ENCODE measurements at places on chromosomes 2 and 18.

DNA sequence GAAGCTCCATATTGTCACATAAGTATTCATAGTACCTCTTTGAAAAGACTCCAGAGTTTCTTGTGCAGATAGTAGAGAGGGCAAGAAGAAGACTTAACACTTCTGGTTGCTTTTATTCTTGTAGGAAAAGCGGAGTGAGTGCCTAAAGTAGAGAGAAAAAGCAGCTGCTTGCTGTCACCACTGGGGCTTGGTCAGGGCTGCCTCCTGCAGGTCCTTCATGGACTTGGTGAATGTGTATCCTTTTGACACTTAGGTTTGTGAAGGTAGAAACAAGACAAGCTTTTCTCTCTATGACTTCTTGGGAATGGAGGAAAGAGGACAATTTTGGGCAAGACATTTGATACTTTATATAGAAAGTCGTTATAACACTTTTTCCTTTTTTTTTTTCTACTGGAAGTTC is 312.8 kb upstream of the FANCL start:
- DNase-seq = peak; percentile 4

GRCh38 chr2:10271946-10272345 is 30.8 kb upstream of the HPCAL1 start:
- DNase-seq = no peak

DNA sequence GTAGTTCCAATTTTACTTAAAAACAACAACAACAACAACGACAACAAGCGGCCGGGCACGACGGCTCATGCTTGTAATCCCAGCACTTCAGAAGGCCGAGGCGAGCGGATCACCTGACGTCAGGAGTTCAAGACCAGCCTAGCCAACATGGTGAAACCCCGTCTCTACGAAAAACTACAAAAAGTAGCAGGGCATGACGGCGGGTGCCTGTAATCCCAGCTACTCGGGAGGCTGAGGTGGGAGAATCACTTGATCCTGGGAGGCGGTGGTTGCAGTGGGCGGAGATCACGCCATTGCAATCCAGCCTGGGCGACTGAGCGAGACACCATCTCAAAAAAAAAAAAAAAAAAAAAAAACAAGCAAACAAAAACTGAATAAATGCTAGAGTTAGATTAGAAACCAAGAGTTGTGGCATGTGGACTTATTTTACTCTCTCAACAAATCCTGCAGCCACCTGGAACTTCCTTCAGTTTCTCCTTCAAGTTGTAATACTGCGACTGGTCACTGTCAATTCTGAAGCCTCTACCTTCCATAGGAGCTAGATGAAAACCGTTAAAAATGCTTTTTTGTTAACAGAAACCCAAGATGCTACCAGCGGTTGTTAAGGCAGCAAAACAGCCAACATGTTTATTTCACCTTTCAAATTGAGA is 1.3 kb downstream of the ATP5F1A start:
- DNase-seq = no peak

GRCh38 chr2:128638341-128639119 is 319.9 kb upstream of the HS6ST1 start:
- DNase-seq = no peak

DNA sequence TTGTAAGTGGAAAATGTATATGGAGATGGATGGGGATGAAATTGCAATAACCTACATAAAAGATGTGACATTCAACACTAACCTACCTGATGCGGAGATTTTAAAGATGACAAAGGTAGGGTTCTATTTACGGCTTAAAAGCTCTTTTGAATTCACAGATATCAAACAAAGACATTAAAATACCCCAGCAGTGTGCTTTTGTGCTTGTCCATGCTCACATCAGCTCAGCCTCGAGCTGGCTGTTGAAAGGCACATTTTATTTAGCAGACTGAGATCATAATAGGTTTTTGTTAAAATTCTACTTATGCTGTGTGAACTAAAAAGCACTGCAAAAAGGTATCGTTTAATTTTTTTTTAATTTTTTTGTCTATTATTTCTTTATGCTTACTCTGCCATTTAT is 96.0 kb upstream of the CDCA7 start:
- DNase-seq = no peak

DNA sequence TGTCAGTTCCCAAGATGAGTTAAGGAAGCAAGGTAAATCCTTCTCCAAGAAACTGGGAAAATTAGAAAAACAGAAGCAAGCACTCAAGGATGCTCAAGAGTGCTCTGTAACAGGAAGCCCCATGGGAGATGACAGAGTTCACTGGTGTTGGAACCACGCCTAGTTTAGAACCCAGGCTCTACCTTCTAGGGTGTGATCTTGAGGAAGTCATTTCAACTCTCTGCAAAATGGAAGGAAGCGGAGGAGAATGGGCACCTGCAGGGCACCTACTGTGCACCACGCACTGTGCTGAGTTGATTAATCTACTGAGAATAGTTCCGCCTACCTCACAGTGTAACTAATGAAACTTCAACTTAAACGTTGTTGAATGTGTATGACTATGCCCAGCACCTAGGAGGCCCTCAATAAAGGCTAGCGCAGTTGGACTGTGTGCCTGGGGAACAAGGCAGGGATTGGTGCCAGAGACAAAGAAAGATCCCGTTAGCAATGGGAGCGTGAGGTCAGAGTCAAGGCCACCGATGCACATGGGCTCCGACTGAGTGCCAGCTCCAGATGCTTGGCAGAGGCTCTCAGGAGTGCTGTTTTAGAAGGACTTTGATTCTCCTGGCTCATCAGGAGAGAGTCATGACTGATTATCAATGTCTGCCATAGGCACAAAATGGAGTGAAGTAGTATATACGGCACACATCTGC is 93.7 kb downstream of the MAPK4 start:
- DNase-seq = no peak

GRCh38 chr2:73489053-73489452 is 103.4 kb downstream of the ALMS1 start:
- no peak for DNase-seq

DNA sequence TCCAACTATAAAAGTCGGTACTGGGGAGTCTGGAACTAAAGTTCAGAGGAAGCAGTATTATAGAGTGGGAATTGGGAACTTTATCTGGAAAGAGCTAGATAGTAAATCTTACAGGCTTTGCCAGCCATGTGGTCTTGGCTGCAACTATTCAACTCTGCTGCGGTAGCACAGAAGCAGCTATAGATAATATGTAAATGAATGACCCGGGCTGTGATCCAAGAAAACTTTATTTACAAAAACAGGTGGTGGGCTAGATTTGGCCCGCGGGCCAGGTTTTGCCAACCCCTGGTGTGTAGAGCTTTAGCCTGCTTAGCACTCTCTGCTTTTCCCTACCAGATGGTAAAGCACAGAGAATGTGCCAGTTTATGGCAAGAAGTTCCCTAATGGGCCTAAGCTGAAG is 70.8 kb downstream of the TNP1 start:
- DNase-seq = no peak

DNA sequence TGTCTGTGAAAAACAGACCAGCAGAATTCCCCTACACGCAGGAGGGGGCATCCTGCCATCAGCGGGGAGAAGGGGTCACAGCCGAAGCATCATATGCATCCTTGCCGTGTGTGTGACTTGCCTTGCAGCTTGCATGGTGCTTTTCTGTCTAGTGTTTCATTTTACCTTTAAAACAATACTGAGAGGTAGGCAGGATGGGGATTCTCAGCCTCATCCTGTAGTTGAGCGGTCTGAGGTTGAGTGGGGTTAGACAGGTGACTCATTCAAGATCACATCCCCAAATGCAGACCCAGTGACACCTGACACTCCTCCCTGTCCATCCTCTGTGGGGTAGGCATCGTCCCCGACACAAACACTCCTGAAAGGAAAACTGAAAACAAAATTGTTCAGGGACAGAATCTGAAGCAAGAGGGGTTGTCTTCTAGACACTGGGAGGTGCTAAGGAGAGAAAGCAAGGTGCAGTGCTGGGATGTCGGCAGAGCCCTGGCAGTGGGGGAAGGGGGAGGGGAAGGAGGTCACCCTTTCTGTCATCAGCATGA is 7.9 kb downstream of the ARL4C start:
- no peak for DNase-seq

- DNase-seq = no peak
Observed at GRCh38 chr18:29028560-29028959, 851.6 kb upstream of the CDH2 start.
